ENCODE measurements at places on chromosomes 3 and 15.
A peak's percentile ranks its signal among the peaks of the same experiment; 100 is the strongest.

DNA sequence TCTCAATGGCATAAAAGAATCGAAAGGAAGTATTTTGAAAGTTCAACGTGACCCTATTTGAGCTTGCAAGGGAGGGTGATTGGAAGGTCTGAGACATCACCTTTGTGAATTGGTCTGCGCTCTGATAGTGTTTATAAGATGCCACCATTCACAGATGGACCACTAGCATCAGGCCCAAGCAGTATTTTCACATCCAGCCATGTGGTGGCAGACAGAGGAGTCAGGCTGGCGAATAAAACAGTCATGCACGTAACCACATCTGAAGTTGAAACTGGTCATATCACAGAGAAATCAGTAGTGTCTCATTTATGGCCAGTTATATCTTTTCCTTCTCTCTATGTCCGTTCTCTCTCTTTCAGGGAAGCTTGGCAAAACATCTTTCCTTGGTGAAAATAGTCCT, 170.1 kb upstream of the ONECUT1 start:
- DNase-seq, result no peak

GRCh38 chr15:76062286-76062685, 2.5 kb downstream of the TMEM266 start:
- DNase-seq, result no peak

- no peak for DNase-seq
Observed at GRCh38 chr3:100299016-100299415, 35.5 kb upstream of the NIT2 start.

DNA sequence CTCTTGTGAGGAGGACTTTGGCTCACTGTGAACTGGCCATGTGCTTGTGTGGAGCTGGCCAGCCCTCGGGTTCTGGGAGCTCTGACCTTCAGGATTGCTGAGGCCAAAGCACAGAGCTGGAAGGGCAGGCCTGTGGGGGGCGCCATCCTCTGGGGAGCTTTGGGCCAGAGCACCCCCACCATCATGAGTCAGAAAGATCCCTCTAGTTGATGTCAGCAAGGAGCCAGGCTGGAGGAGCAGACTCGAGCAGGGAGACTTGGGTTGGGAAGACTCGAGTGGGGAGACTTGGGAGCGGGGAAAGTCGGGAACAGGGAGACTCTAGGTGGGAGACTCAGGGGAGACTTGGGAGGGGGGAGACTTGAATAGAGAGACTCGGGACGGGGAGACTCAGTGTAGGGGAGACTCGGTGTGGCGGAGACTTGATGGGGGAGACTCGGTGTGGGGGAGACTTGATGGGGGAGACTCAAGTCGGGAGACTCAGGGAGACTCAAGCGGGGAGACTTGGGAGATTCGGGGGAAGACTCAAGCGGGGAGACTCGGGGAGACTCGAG, 37.7 kb upstream of the PLXNA1 start:
- no peak for DNase-seq

DNA sequence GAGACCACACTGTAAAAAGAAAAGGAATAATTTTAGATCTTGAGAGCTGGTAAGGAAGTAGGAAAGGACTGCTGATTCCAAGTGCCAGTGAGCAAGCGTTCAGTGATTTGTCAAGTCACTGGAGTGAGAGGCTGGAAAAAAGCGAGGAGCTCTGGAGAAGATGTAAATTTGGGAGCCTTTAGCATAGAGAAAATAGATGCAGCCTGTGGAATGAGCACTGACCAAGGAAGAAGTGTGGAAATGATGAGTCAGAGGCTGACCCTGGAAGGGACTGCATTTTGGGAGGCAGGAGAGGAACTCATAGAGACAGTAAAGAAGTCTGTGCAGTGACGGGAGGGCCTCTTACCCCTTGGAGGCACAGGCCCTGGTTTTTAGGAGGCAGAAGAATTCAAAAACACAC, 17.1 kb upstream of the ABTB1 start:
- no peak for DNase-seq

DNA sequence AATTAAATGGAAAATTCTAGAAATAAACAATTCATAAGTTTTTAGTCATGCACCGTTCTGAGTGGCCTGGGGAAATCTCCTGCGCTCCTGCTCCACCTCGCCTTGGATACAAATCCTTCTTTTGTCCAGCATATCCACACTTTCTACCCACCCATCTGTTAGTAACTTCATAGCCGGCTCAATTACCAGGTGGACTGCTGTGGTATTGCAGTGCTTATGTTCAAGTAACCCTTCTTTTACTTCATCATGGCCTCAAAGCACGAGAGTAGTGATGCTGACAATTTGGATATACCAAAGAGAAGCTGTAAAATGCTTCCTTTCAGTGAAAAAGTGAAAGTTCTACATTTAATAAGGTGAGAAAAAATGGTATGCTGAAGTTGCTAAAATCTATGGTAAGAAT, 142.3 kb upstream of the CHL1 start:
- DNase-seq, result no peak

DNA sequence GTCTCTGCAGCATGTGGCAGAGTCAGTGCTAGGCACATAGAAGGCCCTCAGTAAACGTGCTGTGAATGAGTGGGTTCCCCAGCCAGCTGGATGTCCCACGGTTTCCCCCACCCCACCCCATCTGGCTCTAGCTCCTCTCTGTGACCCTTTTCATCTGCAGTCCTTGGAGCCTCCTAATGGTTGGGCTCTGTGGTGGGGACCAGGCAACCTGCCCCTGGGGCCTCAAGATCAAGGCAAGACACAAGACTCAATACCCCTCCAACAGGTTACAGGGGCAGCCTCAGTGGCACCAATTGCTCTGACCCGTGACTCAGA, 17.1 kb upstream of the CYP11A1 start:
- DNase-seq, result no peak

DNA sequence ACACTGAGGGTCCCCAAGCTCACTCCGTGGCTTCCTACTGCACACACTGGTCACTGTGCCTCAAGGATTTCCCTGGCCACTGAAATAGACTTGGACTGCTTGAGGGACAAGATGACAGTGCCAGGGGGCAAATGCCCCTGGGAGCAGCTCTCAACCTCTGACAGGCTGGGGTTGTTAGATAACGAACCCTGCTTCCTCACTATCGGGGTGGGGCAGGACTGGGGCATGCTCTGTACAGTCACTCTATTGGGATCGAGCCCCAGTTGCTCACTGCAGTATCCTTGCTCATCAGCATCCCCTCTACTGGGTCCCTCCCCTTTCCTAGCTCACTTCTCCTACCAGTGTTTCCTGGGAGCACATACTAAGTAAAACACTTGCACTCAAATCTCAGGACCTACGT, 610.8 kb downstream of the NTRK3 start:
- DNase-seq, result no peak

- DNase-seq, result no peak
Observed at GRCh38 chr15:81608309-81608829, 234.4 kb upstream of the TMC3 start.

DNA sequence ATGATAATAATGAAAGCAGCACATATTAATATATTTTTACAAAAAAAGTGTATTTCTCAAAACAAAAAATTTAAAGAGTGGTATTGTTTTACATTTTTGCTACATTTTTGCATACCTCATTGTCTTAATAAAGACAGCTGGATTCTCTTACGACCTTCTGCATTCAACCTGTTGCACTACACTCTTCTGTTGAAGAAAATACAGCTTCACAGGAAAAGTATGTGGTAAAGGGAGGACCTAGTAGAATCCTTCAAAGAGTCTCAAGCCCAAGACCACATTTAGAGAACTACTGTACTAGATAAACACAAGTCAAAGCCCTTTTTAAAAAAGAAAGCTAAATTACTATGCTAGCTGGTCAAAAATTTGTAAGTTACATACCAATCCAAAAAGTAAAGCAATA, 7.9 kb downstream of the ZNF280D start:
- DNase-seq, result no peak

GRCh38 chr15:91894606-91895005, 41.1 kb downstream of the SLCO3A1 start:
- DNase-seq, result no peak

GRCh38 chr3:65020281-65021160, 332.7 kb upstream of the ADAMTS9 start:
- DNase-seq, result no peak

- no peak for DNase-seq
Observed at GRCh38 chr15:100880139-100880896, 687 bp downstream of the ALDH1A3 start.

GRCh38 chr15:88654430-88655102, 15.8 kb downstream of the ISG20 start:
- DNase-seq, result no peak

DNA sequence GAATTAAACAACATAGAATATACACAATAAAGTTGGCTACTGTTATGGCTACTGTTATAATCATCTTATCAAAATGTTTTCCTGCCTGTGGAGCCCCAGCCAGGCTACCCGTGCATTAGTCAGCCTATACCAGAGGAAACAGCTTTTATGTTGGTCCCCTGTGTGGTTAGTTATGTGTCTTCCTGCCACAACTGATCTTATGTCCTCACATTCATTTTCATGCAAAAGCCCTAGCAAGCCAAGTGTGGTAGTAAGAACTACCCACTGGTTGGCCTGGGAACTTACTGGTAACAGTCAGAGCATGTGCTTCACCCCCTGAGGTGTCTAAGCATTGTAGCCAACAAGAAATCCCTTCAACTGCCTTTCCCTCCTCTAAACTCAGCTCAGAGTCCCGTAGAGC, 21.8 kb downstream of the MGLL start:
- no peak for DNase-seq

DNA sequence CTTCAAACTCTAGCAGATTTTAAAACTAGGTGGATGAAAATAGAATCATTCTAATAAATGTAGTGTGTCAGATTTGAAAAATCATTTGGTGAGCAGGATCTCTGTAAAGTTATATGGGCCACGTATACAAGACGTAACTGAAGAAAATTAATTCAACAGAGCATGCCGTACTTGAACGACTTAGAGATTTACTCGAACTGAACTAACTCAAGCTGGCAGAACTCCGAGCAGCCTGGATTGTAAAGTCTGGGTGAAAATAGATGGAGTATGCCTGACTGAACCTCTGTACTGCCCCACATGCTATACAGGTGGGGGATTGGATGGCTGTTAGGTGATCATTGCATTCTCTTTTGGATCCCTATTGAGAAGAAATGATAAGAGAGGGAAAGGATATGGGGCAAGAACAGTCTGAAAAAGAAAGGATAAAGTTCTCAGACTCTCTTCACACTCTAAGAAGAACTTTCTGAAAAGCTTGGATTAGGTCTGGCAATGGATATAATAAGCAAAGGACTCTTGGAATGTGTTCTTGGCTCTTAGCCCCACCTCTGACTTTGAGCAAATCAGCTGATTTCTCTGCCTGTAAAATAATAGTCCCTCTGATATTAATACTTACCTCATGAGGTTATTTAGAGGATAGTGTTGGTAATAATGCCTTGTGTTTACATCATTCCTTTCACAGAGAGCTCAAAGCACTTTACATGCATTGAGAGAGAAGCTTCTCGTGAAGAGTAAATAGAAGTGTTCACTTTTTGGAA, 147.5 kb downstream of the FILIP1L start:
- DNase-seq, result no peak

DNA sequence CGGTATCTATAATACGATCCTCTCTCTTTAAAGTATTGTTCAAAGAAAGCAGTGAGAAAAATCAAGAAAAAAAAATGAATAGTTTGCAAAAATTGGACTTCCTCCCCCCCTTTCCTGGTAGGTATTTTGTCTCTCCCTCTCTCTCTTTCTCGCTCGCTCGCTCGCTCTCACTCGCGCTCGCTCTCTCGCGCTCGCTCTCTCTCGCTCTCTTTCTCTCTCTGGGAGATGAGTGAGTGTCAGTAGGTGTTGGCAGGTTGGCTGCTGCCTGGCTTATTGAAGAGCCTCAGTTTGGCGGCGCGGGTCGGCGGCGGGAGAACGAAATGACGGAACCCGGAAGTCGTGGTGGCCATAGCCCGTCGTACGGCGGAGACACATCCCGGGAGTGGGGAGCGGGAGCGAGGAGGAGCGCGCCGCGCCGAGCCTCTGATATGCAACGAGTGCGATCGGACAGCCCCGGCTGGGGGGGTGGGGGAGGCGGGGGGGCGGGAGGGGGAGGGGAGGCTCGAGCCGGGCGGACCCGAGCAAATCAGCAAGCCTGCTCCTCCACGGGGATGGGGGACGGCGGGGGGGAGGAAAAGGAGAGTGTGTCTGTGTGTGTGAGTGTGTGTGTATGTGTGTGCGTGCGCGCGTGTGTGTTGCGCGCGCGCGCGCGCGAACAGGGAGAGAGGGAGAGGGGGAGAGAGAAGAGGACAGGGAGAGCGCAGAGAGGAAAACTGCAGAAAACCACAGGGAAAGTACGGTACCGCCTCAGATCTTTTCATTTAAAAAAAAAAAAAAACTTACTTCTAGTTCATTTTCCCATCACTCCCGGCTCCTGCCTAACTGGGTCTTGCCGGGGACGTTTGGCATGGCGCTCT, at the start of gene MEIS2:
Gene MEIS2, minus strand, starts transcription at position 441 of the 857 bp plus-strand sequence. CDS start 1,083 bp downstream, outside the sequence.
- DNase-seq, result peak; percentile 30

DNA sequence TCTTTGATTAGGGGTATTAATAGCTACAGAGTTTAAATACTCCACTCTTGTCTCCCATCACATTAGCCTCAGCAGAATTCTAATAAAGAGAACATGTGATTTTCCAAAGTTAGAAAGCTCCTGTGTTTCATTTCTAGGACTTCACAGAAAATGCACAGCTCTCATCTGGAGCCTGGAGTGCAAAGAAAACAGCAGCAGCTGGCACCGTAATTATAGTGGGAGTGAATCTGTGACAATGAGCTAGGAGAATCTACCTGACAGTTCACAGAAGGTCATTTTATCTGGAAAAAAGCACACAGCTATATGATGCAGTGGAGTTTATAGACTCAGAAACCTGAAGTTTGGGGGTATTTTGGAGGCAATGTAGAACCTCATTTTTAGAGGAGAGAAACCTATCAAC, 5.4 kb upstream of the TRIM59 start:
- no peak for DNase-seq

- DNase-seq, result no peak
Observed at GRCh38 chr3:115160295-115160694, 13.2 kb upstream of the ZBTB20 start.

- no peak for DNase-seq
Observed at GRCh38 chr3:128194843-128195242, 41.6 kb downstream of the EEFSEC start.

DNA sequence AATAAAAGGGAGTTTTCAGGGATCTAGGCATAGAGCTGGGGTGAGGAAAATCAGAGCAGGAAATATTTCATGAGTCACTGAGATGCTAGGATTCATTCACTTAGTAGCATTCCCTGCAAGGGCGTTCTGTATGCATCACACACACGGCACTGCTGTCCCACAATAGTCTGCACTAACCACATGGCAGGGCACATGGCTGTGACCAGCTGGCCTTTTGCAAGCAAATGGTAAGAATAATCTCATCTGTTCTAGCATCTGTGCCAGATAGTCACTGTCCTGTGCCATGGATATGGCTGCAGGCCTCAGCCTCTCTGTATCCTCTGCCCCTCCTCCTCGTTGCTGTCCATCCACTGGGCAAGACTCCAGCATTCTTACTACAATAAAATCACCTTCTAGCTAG, 37.8 kb downstream of the BOC start:
- no peak for DNase-seq

GRCh38 chr3:53196575-53197407, 35.8 kb downstream of the PRKCD start:
- DNase-seq, result peak; percentile 72

GRCh38 chr3:69326855-69327300, 59.0 kb downstream of the FRMD4B start:
- peak; percentile 47 for DNase-seq

GRCh38 chr15:20358066-20358778, 183.4 kb downstream of the GOLGA6L6 start:
- no peak for DNase-seq

Measured in CD4-positive, alpha-beta T cell treated with Interleukin-4 for 1 hour (primary cell).